ENCODE measurements at places on chromosomes 16 and 17.

DNA sequence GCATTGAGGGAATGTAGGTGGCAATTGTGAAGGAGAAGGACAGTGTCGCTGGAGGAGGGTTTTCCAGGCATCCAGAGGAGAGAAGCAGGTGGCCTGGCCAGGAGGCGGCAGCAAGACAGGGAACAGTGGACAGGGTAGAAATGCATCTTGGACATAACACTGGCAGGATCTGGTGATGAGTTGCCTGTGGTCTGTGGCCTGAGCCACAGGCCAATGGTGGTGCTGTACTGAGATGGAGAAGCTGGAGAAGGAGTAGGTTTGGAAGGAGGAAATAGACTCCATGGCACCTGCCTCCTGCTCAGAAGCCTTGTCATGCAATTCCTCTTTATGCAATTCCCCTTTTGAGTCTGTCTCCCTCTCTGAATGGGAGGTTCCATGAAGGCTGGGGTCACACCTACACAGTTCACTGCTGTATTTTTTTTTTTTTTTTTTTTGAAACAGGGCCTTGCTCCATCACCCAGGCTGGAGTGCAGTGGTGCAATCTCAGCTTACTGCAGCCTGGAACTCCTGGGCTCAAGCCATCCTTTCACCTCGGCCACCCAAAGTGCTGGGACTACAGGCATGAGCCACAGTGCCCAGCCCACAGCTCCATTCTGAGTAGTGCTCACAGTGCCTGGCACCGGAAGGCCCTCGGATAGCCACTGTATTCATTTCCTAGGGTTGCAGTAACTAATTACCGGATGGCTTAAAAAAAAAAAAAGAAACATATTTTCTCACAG is 13.5 kb upstream of the CACNG4 start:
- no peak for DNase-seq

DNA sequence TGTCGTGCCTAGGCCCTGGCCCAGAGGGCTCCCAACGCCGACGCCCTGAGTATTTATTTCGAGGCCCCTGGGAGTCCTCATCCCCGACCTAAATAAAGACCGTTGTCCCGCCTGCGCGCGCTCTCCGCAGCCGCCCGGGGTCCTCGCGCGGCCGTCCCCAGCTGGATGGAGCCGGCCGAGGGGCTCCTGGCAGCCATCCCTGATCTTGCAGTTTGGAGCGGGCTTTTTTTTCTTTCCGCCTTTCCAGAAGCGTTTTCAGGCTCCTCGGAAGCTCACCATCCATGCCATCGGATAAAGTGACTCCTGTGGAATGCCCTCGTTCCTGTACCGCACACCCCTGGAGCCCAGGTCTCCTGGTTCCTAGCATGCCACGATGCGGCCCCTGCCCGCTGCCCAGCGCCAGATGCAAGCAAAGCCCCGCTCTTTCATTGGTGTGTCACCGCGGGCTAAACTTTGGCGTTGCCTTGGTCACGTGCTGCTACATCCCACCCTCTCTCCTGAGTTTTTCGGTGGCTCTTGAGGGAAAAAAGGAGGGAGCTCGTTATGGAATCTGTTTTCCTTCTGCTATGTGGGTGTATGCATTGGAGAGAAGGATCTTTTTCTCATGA is 716 bp downstream of the TMEM94 start:
- DNase-seq: no peak

- no peak for DNase-seq
Measured at GRCh38 chr16:72050769-72051464, 3.4 kb upstream of the HP start.

- no peak for DNase-seq
Measured at GRCh38 chr16:59567496-59567895, 833.4 kb upstream of the GOT2 start.

DNA sequence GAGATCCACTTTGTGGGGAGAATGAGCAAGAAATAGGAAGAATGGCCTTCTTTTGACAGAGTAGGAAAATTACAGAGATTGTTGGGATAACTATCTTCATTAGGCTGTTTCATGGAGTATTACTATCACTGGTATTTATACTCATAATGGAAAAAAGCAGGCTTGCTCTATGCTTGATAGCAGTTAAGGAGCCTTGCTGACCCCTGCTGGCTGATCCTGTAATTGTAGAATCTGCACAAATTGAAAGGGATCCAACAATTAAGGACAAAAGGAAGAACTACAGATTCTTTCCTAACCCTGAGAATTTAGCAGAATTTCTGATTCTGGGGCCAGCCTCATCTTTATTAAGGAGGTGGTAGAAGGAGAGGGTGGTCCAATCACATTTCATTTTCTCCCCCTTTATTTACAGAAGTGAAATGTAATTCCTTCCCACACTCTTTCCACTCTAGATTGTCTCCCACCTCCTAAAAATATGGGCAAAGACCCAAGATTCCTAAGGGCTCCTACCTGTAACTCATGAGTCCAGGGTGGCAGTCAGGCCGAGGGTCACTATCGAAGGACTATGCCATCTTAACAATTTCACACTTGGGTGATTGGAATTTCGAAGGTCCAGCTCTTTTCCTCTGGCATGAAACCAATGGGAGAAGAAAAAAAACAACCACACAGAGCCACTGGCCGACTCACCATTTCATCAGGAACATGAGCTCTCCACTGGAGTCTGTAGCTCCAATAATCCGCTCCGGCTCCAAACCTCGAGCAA is 26.3 kb downstream of the NFE2L1 start:
- no peak for DNase-seq

DNA sequence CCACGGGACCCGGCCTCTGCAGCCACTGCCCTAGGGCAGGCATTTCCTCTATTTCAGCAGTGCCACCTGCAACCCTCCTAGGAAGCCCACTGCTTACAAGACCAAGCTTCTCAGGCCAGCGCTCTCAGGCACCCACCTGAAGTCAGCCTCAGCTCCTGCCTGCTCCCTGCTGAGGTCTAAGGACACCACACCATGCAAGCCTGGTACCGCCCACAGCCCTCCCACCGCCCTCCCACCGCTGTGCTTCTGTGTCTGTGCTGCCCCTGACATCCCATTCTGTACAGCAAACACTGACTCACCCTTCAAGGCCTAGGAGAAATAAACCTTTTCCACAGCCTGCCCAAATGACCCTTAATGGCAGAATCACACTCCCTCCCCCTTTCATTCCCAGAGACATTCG is 6.3 kb downstream of the CLUH start:
- no peak for DNase-seq

- no peak for DNase-seq
Measured at GRCh38 chr17:81930142-81931125, 2.9 kb upstream of the MAFG start.

GRCh38 chr17:1606352-1606985 is 22.2 kb downstream of the SLC43A2 start:
- DNase-seq: no peak

GRCh38 chr17:57552114-57552624 is 192.9 kb downstream of the CCDC182 start:
- DNase-seq: no peak

- DNase-seq: no peak
Measured at GRCh38 chr17:35235289-35235688, 7.6 kb upstream of the SLFN5 start.

DNA sequence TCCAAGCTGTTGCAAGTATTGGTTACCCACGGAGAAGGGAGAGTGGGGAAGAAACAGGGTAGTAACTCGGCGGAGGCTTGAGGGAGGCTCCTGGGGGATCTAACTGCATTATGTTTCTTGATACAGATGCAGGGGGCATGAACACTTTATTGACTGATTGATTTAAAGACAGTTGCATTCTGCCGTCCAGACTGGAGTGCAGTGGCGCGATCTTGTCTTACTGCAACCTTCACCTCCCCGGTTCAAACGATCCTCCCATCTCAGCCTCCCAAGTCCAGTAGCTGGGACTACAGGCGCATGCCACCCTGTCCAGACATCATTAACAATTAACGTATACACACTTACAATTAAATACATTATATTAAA is 15.1 kb upstream of the ERN2 start:
- no peak for DNase-seq

DNA sequence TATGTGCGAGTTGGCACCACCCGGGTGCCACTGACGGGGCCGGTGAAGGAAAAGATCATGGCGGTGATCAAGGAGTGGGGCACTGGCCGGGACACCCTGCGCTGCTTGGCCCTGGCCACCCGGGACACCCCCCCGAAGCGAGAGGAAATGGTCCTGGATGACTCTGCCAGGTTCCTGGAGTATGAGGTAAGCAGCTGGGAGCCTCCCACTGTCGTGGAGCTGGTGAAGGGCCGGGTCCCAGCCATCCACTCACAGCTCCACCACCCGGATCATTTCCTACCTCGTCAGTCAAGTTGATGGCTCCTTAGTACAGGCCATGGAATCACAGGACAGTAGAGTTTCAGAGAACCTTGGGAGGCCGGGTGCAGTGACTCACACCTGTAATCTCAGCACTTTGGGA is 20.0 kb downstream of the ATP2A1 start:
- no peak for DNase-seq

DNA sequence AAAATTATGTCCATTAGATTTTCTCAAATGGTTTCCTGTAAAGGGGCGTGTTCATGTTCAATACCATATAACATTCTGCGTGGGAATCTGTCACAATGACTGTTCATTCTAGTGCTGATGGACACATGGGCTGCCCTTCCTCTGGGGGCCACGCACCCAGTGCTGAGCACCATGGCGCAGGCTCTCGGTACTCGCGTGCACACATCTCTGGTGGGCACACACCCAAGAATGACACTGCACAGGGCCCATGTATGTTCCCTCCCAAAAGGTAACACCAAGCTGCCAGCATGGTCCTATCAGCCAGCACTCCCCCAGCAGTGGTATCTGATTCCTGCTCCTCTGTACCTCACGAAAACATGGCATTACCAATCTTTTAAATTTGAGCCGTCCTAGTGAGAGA is 13.7 kb downstream of the B9D1 start:
- no peak for DNase-seq

- no peak for DNase-seq
Measured at GRCh38 chr17:57892146-57892819, 42.4 kb upstream of the MRPS23 start.

GRCh38 chr16:67862623-67863583 is 9.9 kb upstream of the EDC4 start:
- DNase-seq: no peak

GRCh38 chr16:87878704-87879103 is 9.4 kb upstream of the SLC7A5 start:
- no peak for DNase-seq

GRCh38 chr17:40548491-40548981 is 16.7 kb downstream of the CCR7 start:
- no peak for DNase-seq

GRCh38 chr16:51151961-51152663 is 1.0 kb upstream of the SALL1 start:
- DNase-seq: no peak

DNA sequence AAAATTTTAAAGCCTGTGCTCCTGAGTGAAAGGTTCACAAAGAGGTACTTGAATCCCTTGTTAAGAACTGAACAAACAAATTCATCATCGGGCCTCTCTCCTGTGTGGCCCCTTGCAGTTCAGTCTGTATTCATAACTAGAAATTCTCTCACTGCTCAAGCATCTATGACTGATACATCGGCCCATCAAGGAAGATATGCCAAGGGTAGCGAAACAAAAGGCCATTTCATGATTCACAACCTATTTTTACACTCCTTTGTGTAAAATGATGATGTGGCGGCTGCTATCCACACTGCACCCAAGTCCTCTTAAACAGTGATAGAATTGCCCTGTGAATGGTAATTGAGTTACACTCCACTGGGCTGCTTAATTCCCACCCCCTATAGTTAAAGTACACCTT is 204.6 kb downstream of the STX8 start:
- DNase-seq: peak; percentile 87

- peak; percentile 59 for DNase-seq
Measured at GRCh38 chr16:85422632-85423550, 190.2 kb upstream of the GSE1 start.

DNA sequence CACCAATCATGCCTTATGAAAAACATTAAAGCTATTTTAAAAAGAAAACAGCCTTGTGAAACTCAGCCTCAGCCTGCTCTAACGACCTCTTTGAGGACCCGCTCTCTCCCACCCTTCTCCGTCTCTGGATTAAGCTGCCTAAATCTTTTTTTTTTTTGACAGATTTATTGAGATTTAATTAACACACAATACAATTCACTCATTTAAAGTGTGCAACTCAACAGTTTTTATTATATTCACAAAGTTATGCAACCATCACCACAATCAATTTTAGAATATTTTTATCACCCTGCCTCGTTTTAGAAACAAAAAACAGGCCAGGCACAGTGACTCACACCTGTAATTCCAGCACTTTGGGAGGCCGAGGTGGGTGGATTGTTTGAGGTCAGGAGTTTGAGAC is 8.4 kb downstream of the CDR2L start:
- no peak for DNase-seq

DNA sequence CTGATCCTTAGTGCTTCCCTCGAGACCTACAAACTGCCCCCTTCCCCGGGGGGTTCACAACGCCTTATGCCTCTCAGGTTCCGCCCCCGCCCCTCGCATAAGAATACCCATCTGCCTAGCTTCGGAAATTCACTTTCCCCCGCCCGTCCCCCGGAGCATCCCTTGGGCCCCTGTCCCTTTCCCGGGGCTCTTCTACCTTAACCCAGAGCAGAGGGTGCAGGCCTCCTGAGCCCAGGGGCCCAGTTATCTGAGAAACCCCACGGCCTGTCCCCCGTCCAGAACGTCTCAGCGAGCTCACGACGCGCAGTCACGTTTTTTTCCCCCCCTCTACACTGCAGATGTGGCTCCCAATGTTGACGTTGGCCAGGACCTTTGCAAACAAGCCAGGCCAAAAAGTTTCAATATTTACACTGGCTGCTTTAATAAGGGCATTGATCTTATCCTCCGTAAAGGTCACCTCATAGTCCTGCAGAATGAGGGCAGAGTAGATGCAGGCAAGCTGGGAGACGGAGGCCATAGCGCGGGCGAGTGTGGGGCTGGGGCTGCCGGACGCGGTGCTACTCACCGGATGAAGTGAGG is 1.4 kb upstream of the NBR1 start:
- DNase-seq: no peak

DNA sequence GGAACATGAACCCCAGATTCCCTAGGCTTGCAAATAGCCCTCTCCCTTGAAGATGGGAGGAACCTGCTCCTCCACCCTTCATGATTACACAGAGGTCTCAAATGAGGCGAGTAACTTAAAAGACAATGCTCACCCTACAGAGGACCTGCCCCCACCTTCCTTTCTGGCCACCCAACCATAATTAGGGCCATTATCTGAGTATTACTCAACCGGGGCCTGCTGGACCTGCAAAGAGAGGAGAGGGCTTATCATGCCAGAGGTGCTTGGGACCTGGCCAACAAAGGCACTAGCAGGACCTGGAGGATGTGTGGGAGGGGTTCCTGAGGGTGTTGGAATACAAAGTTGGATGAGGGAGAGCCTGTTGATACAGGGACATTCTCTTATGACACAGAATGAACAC is 42.4 kb downstream of the RNF157 start:
- DNase-seq: no peak

- no peak for DNase-seq
Measured at GRCh38 chr17:14305785-14306496, 5.1 kb downstream of the HS3ST3B1 start.

Measured in NCI-H2081 treated with DMSO at 0.1 percent for 48 hours (cell line).